ENCODE measurements at places on chromosomes 16 and 17. TPM values are rescaled to one million over a fixed set of nuclear protein-coding genes. Genes with fewer than 3 reads are reported as not detected.

Gene SECTM1
- 7.0 TPM for total RNA-seq

Gene KAT7
- total RNA-seq, result 69.9 TPM

Gene CDH5
- total RNA-seq, result 0.09 TPM

Gene STAT5B
- total RNA-seq, result 52.3 TPM

Gene KRTAP1-1
- total RNA-seq, result not detected

Gene CHST5
- total RNA-seq, result 0.50 TPM

Gene HAP1
- total RNA-seq, result 0.45 TPM

Gene CCL17
- total RNA-seq, result not detected

DNA sequence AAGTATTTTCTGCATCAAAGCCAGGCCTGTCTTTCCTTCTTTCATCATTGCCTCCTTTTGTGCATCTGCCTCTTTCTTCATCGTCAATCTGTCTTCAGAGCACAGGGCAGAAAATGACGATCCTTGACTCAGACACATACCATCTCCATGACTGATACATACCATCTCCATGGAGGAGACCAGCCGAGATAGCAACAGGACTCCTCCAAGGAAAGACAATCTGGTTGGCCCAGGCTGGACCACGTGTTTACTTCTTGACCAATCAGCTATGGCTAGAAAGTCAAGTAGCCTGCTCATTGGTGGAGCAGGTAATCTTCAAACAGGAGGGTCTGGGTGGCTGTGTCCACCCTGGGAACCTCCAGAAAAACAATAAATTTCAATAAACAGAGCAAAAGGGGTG, 164.6 kb downstream of the CPPED1 start:
- H3K36me3 ChIP-seq, result no peaks in the 10 kb centered on the region
- no peak overlapping the region for H3K27ac ChIP-seq
- peaks cover 10% of the 10 kb centered on the region for H3K27me3 ChIP-seq
- H3K4me3 ChIP-seq, result no peak overlapping the region
- H3K4me1 ChIP-seq, result no peaks in the 10 kb centered on the region

GRCh38 chr16:4352843-4353242, 1.7 kb upstream of the PAM16 start:
- no peak overlapping the region for H3K4me3 ChIP-seq
- no peak for DNase-seq
- no peaks in the 10 kb centered on the region for H3K36me3 ChIP-seq
- H3K27me3 ChIP-seq, result no peaks in the 10 kb centered on the region

- no peak overlapping the region for H3K27ac ChIP-seq
- H3K27me3 ChIP-seq, result peaks cover 18% of the 10 kb centered on the region
These were observed 56.7 kb upstream of the NKD1 start for GRCh38 chr16:50491516-50491915.

GRCh38 chr16:55016515-55016914, 85.8 kb downstream of the IRX5 start:
- peaks cover 26% of the 10 kb centered on the region for H3K27me3 ChIP-seq
- peaks cover 3% of the 10 kb centered on the region for H3K4me1 ChIP-seq
- no peak overlapping the region for H3K27ac ChIP-seq
- no peak overlapping the region for H3K4me3 ChIP-seq

DNA sequence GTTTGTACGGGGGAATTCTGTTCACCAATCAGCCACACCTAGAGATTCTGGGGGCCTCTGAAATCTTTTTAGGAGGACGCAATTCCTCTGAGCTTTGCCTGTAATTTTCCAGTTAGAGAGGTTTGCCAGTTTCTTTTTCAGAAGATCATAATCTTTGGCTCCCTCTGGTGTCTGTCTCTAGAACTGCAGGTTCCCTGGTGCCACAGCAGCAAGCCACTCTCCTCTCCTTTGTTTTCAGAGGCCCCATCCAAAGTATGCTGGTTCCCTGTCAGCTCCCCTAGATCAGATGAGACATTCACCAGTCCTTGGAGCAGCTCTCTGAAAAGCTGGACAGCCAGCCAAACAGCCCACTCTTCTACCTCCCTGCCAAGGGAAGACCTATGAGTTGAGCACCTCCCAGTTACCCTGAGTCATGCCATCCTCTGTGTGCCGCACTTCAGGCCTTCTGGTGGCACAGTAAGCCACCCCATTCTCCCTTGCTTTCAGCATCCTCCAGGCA, 36.1 kb downstream of the RNF112 start:
- H3K36me3 ChIP-seq, result peaks cover 14% of the 10 kb centered on the region
- H3K4me1 ChIP-seq, result peaks cover 35% of the 10 kb centered on the region
- H3K4me3 ChIP-seq, result no peak overlapping the region
- H3K27me3 ChIP-seq, result no peaks in the 10 kb centered on the region

DNA sequence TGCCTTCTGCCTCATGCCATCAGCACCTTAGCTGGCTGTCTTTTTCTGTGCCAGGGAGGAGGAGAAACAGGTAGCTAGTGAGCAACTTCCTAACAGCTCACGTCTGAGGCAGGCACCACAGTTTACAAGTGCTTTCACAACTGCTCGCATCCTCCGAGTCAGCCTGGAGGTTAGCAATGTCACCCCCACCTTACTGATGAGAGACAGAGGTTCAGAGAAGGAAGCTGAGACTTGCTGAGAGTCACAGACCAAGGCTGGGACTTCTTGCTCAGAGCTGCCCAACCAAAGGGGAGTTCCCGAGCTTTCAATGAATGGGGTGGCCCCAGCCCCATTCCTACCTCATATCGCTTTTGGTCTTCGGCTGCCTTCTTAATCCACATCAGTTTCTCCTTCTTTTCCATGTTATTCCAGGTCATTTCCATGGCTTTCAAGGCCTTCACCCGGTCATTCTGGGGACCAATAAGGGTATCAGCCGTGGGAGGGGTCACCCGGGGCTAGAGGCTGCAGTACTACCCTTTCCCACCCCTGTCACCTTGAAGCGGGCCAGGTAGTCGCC, 9.6 kb downstream of the UBTF start:
- no peak for DNase-seq
- H3K27me3 ChIP-seq, result no peaks in the 10 kb centered on the region
- H3K4me3 ChIP-seq, result no peak overlapping the region
- peaks cover 11% of the 10 kb centered on the region for H3K36me3 ChIP-seq
- H3K27ac ChIP-seq, result no peak overlapping the region

GRCh38 chr17:51189628-51190027, 23.4 kb downstream of the NME2 start:
- no peak for DNase-seq
- H3K4me1 ChIP-seq, result no peaks in the 10 kb centered on the region
- no peaks in the 10 kb centered on the region for H3K27me3 ChIP-seq
- H3K27ac ChIP-seq, result peak overlapping the region; percentile 11

- H3K4me1 ChIP-seq, result peaks cover 6% of the 10 kb centered on the region
- no peak for DNase-seq
- H3K27ac ChIP-seq, result no peak overlapping the region
- no peaks in the 10 kb centered on the region for H3K36me3 ChIP-seq
- no peak overlapping the region for H3K4me3 ChIP-seq
- no peaks in the 10 kb centered on the region for H3K27me3 ChIP-seq
These were observed 9.0 kb downstream of the TEKT5 start for GRCh38 chr16:10685709-10686108.

DNA sequence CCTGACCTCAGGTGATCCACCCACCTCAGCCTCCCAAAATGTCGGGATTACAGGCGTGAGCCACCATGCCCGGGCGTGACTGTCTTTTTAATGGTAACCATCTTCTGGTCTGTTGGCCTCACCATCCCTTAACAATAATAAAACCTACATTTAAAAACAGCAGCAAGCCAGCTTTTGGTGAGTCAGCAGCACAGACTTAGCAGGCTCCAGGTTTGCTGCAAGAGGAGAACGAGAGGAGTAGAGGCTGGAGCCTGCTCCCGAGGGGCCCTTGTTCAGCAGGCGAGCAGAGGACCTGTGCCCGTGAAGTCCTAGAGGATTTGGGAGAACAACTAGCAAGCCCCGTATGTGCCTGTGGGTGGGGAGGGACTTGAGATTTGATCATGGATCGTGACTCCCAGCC, 35.7 kb downstream of the MYH13 start:
- no peak for DNase-seq
- no peaks in the 10 kb centered on the region for H3K36me3 ChIP-seq
- no peaks in the 10 kb centered on the region for H3K4me1 ChIP-seq
- H3K4me3 ChIP-seq, result no peak overlapping the region

DNA sequence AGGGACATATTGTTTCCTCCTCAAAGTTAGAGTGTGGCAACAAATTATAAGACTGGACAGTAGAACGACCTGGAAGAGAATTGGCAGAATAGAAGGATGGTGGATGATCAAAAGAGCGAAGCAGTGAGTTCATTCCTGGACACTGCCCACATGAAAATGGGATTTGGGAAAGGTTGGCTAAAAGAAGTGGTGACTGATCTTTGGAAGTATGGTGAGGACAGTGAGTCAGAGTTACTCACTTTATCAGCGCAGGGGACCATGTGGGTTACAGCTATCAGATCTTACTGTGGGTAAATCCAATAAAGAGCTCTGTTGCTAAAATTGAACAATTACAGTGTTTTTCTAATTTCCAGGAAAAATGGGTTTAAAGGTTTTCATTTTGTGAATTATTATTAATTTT, 2.7 kb upstream of the TANC2 start:
- H3K36me3 ChIP-seq, result no peaks in the 10 kb centered on the region
- H3K27me3 ChIP-seq, result peaks cover 4% of the 10 kb centered on the region
- H3K27ac ChIP-seq, result no peak overlapping the region
- no peak for DNase-seq
- H3K4me3 ChIP-seq, result no peak overlapping the region
- peaks cover 19% of the 10 kb centered on the region for H3K4me1 ChIP-seq

DNA sequence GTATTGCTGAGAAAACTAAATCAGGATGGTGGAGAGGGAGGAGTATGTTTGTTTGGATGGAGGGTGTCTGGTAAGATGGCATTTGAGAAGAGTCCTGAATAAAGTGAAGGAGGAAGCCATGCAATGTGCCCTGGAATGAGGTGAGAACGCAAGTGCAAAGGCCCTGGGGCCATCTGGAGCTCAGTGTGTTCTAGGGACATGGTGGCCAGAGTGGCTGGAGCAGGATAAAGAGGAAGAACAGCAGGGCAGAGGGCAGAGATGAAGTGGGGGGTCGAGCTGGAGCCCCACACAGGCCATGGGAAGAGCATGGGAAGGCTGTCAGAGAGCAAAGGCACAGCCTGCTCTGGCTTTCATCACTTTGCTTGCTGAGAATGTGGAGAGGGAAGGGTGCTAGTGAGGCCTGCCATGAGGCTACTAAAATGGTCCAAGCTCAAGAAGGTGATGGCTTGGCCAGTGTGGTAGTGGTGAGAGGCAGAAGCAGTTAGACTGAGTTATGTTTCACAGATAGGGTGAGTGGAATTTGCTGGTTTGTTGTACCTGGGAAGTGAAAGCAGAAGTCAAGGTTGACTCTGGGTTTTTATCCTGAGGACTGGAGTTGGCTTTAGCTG, 234.1 kb downstream of the FOXL1 start:
- peaks cover 27% of the 10 kb centered on the region for H3K27me3 ChIP-seq
- H3K36me3 ChIP-seq, result no peaks in the 10 kb centered on the region
- no peak for DNase-seq

- no peaks in the 10 kb centered on the region for H3K27me3 ChIP-seq
- H3K4me3 ChIP-seq, result no peak overlapping the region
- no peaks in the 10 kb centered on the region for H3K36me3 ChIP-seq
- no peaks in the 10 kb centered on the region for H3K4me1 ChIP-seq
These were observed 736.4 kb upstream of the GOT2 start for GRCh38 chr16:59470556-59470955.

DNA sequence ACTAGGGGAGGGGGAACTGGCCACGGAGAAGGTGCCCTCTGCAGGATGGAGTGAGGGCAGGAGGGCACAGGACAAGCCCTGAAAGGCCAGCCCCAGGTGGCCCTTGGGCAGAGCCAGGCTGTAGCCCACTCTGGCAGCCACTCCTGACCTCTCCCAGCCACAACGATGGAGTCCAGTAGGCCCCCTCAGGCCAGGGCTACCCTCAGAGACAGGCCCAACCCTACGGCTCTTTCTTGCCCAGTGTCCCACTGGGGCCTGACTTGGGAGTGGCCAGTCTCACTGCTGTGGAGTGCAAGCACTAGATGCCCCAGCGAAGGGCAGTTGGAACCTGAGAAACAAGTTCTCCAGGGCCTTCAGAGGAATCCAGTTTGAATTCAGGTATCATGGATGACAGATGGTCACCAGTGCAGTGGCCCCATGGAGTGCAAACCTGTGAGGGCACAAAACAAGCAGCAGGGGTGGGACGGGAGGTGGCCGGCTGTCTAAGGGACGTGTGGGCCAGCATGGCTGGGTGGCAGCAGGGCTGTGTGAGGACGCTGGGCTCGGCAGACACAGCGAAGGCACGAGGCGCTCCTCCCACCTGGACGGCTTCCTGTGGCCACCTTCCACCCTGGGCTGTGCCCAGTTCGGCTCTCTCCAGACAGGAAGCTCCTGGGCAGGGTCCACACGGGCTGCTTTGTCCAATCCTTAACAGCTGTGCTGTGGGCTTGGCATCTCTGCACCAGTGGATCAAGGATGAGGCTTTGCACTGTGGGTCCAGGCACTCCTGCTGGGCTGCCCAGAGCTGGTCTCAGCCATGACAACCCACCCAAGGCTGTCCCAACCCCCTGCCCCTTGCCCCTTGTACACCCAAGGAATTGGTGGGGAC, 72.1 kb downstream of the AMFR start:
- no peak overlapping the region for H3K27ac ChIP-seq
- no peak overlapping the region for H3K4me3 ChIP-seq
- H3K27me3 ChIP-seq, result no peaks in the 10 kb centered on the region
- DNase-seq, result peak; percentile 13
- peaks cover 26% of the 10 kb centered on the region for H3K4me1 ChIP-seq
- no peaks in the 10 kb centered on the region for H3K36me3 ChIP-seq

DNA sequence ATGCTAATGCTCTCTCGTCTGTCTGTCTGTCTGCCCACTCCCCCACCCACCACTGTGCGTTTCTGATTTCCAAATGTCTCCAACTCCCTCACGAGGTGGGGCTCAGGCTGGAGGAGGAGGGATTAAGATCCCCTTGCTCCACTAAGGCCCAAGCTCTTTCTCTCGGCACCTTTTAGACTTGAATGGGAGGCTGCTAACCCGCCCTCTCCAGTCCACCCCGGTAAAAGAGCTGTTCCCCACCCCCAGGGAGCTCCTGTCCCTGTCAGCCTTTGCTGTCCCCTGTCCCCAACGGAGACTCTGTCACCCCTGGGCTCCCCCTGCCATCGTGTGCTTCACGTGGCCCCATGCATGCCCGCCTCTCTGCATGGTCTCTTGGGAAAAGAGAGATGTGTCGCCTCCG, 68.5 kb upstream of the PLCG2 start:
- DNase-seq, result no peak
- H3K27me3 ChIP-seq, result no peaks in the 10 kb centered on the region
- H3K27ac ChIP-seq, result no peak overlapping the region

DNA sequence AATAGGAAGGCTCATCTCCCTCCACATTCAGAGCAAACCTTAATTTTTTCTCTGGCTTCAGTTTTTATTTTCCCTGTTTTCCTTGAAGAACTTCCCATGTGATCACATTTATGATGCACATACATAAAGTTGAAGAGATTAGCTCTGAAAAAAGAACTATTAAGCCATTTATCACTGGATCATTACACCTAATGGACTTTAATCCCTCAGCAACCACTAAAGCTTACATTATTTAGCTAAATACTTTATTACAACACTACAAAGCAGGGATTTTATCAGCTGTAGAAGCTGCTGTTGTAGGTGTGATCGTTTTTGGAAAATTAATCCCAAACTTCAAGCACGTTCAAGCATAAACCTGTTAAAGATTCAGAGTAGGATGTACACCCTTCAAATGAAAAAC, 21.1 kb downstream of the SMYD4 start:
- no peak overlapping the region for H3K27ac ChIP-seq
- no peak overlapping the region for H3K4me3 ChIP-seq
- no peaks in the 10 kb centered on the region for H3K4me1 ChIP-seq
- DNase-seq, result no peak
- peaks cover 16% of the 10 kb centered on the region for H3K36me3 ChIP-seq

GRCh38 chr16:85637808-85638647, 24.9 kb downstream of the GSE1 start:
- H3K4me3 ChIP-seq, result no peak overlapping the region
- H3K36me3 ChIP-seq, result no peaks in the 10 kb centered on the region
- H3K4me1 ChIP-seq, result peaks cover 2% of the 10 kb centered on the region
